ENCODE measurements at places on chromosomes 7 and 10.
A peak's percentile ranks its signal among the peaks of the same experiment; 100 is the strongest.

DNA sequence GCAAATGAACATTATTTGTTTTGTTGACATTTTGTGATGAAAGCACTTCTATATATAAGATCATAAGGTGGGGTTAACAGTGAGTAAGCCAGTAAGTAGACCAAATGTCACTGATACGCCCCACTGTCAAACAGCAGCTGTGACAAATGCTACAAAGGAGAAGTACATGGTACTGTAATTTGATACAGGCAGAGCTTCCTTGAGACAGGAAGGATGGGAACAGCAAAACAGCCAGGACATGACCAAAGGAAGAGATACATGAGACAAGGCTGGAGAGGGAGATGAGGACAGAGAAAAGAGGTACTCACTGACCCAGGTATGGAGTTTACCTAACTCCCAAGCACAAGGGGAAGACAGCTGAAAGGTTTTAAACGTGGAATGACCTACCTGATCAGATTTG lies 127.0 kb downstream of the SRPK2 start:
- no peak for DNase-seq

GRCh38 chr10:34193931-34194626 lies 621.0 kb downstream of the PARD3 start:
- no peak for DNase-seq

DNA sequence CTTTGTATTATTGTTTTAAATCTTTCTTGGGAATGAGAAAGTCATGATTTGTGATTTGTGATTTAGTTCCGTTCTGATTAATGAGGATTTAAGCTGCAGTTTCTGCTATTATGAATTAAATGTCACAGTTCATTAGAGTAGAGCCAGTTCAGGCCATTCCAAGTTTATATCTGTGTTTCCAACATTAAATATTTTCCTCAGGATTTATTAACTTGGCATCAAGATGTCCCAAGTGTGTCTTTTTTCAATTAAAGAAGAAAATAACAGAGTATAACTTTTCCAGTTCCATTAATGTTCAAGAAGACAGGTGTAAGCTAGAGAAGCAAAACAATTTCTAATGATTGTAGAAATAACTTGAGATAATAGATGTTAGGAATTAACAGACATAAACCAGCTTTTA lies 1183.2 kb upstream of the CELF2 start:
- no peak for DNase-seq

- DNase-seq: no peak
Observed at GRCh38 chr7:21767300-21767900, 178.3 kb downstream of the CDCA7L start.

DNA sequence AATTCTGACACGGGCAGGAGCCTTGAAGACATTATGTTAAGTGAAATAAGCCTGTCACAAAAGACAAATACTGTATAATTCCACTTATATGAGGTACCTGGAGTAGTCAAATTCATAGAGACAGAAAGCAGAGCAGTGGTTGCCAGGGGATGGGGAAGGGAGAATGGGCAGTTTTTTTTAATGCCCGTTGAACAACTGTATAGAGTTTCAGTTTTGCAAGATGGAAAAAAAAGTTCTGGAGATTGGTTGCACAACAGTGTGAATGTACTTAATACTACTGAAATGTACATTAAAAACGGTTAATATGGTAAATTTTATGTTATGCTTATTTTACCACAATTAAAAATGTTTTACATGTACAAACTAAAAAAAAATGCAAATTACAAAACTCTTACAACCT lies 63.6 kb upstream of the EFCAB10 start:
- DNase-seq: no peak

DNA sequence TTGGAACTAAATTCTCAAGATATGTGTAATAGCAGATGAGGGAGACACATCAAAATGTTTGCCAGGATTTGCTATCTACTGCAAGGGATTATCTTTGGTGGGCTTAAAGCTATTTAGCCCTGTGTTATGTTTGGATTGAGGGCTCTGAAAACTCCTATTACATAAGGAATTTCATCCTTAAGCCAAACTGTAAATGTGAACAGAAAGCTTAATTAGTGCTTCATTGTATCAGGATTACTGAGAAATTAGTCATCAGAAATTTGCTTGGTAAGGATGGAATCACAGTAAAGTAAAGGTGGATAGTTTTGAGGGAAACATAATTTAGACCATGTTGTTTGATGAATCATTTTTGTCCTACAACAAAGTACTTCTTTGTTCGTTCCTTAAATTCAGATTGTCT lies 8.3 kb downstream of the ANKRD7 start:
- no peak for DNase-seq

- DNase-seq: no peak
Observed at GRCh38 chr7:77538281-77539212, 1.5 kb downstream of the PTPN12 start.

DNA sequence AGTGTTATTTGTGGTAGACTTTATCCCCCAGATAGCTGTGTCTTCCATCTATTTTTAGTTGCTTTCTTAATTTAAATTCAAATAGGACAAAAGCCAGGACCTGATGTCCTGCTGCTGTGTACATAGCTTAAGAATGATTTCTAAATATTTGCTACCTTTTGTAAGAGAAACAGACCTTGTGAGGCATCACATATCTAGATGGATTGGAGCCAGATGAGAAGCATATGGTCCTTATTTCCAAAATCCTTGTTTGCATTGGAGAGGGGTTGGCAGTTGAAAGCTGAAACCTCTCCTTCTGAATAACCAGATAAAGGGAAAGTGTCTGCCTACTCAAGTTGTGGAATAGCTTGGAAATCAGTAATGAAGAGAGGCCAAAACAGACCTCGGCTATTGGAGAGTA lies 50.7 kb upstream of the AMPH start:
- no peak for DNase-seq

- DNase-seq: peak; percentile 16
Observed at GRCh38 chr10:103504181-103504783, 10.8 kb downstream of the NEURL1 start.

DNA sequence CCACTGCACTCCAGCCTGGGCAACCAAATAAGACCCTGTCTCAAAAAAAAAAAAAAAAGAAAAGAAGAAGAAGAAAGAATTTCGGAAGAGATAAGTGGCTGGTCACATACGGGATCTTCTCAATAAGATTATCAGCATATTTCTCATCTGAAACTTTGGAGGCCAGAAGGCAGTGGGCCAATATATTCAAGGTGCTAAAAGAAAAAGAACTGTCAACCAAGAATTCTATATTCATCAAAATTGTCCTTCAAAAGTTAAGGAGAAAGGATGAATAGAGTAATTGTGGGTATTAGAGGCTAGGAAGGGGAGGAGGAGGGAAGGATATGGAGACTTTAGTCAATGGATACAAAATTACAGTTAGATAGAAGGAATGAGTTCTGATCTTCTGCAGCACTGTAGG lies 43.9 kb upstream of the NANOS1 start:
- DNase-seq: no peak

DNA sequence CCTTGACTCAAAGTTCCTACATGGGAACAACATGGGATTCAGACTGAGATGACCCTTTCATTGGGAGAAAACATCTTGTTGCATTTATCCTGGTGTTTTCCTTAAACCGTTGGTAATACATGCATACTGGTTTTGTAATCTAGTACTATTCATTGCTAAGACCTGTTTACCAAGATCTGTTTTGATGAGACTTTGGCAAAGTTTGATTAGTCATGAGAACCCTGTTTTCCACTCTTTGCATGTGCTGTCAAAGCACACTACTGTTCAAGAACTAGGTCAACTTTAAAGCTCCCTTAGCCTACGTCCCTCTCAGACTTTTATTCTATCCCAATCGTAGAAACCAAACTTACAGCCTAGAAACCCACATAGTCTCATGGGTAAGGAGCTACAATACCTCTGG lies 650.9 kb downstream of the GATA3 start:
- DNase-seq: no peak

GRCh38 chr7:100093925-100094486 lies 5.2 kb downstream of the COPS6 start:
- no peak for DNase-seq

- no peak for DNase-seq
Observed at GRCh38 chr7:4247106-4247876, 434.8 kb upstream of the FOXK1 start.

- DNase-seq: no peak
Observed at GRCh38 chr10:68559251-68559650, 886 bp upstream of the TET1 start.

DNA sequence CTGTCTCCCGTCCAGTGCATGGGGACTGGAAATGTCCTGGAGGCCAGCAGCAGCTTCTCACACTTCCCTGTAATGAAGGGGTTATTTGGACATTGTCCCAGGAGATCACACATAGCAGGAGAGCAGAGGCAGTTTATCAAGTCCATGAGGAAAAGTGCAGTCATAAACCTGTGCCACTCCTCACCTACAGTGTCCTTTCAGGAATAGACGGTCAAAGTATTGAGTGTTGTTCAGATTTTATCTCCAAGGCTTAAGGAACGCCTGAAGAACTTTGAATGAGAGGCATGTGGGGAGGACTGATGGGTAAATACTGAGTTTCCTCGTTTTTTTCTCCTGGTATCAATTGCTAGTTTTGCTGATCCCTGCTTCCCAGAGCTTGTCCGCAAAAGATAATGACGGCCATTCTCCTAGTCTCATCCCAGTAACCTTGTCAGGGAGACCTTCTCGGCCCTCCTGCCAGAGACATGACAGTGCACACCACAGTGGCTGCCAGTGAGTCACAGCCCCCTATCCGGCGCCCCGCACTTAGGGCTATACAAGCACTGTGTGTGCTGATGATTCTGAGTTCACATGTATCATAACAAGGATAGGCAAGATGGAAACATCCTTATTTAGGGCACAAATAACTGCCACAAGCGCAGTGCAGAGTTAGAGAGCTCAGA lies 495.5 kb upstream of the MGMT start:
- no peak for DNase-seq

DNA sequence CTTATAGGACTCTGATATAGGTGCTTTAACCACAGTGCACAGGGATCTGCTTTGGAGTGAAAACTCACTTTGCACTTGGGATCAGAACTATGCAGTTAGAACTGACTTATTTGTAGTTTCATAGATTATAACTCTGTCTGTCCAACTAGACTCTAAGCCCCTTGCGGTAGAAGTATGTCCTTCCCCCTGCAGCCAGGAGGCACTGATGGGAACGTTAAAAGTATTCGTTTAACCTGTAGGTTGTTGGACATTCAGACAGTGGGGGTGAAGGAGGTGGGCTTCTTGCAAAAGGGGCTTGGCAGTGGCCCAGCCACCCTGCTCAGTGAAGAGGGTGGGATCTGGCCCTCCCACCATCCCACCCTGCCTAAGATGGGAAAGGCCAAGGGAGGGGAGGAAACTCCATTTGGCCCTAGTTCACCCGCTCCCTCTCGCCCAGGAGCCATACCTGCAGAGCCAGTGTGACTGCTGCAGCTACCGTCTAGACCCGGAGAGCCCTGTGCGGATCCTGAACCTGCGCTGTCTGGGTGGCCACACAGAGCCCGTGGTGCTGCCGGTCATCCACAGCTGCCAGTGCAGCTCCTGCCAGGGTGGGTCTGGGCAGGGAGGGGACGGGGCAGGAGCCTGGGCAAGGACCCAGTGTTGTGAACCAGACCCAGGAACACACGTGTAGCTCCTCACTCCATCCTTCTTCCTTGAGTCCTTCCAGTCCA lies 5.7 kb upstream of the ZNF862 start:
- no peak for DNase-seq

DNA sequence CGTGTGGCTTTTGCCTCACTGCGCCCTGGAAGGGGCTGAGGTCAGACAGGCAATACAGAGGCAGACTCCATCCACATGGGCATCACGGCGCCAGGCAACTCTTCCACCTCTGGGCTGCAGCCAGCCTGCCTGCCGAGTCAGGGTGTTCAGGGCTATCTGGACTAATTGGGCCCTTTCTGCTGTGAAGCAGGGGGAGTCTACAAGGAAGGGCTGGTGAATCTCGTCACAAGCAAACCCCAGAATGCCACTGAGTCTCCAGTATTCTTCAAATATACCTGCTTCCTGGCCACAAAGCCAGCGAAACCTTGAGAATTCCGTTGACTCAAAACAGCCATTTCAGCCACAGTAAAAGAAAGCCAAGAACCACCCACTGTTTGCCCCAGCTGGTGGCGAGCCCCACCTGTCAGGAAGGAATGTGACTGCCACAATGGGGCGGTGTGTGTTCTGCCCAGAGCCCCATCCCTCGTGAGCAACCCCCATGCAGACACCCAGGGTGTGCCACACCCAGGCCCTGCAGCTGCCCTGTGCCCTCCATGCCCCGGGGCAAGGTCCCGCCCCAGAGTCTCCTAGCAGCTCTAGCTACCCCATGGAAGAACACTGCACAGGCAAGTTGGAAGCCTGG lies 117.3 kb downstream of the FAM53B start:
- peak; percentile 26 for DNase-seq

- DNase-seq: no peak
Observed at GRCh38 chr7:131122394-131122793, 205.3 kb upstream of the MKLN1 start.

DNA sequence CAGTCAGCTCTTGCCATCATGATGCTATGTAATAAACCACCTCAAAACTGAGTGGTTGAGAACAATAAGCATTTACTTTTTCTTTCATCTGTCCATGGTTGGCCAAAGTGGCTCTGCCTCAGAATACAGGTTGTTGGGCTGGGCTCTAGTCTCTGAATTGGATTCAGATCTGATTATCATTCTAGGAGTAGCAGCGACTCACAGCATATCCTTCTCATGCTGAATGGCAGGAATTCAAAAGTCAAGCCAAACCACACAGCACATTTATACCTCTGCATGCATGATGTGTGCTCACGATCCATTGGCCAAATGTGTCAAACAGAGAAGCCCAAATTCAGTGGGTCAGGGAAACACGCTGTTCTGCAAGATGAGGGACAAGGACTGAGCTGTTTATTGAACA lies 13.6 kb upstream of the GALNT11 start:
- no peak for DNase-seq

DNA sequence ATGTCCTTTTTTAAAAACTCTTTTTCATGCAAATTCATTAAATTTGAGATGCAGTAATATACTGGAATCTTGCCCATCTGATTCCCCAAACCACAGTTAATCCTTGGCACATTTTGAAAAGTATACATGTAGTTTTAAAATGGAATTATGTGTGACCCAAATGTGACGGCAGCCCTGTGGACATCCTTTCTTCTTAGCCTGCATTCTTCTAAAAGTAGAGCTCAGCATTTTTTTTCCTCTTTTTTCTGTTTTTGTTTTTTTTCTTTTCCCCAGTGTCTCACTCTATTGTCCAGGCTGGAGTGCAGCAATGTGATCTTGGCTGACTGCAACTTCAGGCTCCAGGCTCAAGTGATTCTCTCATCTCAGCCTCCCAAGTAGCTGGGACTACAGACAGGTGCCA lies 338.9 kb downstream of the GALNT17 start:
- DNase-seq: no peak

DNA sequence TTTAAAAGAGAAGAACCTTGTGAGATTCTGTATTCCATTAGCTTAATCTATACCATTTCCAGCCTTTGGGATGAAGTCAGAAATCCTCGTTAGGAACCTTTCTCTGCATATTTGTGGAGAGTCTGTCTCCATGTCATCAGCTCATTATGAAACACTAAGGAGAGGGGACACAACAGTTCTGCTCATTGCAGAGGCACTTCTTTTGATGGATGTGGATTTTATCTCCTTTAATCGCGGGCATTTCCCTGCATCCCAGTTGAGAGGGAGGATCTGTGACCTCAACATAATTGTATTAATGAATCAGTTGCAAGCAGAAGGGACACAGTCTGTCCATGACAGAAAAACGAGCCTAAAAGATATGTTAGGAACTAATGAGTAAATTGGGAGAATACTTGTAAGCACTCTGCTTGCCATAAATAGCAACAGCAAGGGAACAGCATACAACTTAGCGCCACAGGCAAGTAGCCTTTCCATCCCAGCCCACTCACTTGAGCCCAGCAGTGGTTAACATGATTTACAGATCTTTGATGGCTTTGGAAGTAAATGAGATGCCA lies 37.9 kb downstream of the SORCS1 start:
- DNase-seq: no peak

- no peak for DNase-seq
Observed at GRCh38 chr10:47175181-47176123, 124.5 kb upstream of the GDF10 start.

Data from activated T-helper 1 cell treated with anti-CD3 and anti-CD28 coated beads, Interleukin-2, amount 50 U/mL, for 16 hours (primary cell).